Fibroblast of skin of right biceps (primary cell): ENCODE measurements at places on chromosomes 6 and 20.
A peak's percentile ranks its signal among the peaks of the same experiment; 100 is the strongest.

DNA sequence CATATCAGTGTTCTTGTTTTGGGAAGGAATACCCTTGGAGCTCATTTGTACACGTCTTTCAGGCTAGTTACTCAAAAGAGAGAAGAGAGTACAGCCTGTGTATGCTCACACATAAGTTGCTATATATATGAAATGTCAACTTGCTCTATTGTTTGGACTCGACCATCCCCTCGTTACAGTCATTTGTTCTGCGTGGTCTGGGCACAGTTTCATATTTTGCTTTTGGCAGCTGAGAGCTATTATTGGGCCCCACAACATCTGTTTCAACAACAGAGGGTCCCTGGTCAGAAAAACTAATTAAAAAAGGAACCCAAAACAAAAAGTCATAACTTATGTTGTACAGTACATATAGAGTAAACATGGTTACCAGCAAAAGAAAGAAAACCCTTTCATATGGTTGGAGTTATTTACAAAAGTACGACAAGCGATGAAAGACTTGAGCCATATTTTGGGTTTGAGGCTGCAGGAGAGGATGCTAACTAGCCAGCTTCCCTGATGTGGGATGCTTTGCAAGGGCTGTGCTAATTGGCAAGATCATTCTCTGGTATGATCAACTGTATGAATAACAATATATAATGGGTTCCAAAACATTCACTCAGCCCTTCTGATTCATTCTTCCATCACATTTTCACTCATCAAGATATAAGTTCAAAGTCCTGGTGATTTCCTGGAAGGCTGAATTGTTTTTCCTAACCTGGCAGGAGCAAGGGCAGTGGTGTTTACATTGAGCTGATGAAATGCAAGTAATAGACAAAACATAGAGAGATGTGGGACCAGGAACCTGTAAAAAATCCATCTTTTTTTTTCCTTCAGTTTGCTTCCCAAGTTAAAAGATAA lies 137.9 kb downstream of the RPS12 start:
- peak; percentile 16 for DNase-seq

- peak; percentile 81 for DNase-seq
Measured at GRCh38 chr20:49821870-49822331, 9.3 kb downstream of the SLC9A8 start.

DNA sequence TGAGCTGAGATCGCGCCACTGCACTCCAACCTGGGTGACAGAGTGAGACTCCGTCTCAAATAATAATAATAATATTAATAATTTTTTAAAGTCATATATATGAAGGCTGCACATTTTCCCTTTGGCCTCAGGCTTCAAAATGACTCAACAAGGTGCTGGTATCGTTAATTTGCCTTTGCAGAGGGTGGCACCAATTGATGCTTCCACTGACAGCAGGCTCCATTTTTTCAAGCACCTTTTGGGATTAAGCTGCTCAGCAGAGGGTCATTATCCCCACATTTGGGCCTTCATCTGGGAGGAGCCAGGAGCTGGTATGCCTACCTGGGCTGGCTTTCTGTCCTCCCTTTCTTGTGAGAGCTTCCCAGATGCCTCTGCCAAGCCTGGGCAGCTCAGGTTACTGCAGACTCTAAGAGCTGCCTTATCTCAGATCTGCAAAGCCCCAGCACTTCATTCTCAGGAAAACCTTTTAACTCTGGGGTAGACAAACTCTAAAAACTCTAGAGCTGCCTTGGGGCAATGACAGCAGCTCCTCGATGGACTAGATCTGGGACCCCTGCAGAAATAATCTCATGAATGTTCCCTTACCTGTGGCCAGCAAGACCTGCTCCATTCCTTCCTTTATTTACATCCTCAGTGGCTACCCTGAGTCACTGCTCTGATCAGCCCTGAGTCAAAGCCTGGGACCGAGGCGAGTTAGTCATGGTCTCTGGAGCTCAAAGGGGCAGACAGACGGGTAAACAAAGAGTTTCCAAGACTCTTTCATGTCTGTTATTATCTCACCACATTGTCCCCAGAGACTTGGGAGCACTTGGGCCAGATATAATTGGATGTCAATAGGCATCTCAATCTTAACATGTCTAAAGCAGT lies 80.0 kb upstream of the EYA2 start:
- peak; percentile 93 for DNase-seq

GRCh38 chr6:49743429-49743828 lies 759 bp downstream of the CRISP3 start:
- DNase-seq, result no peak

DNA sequence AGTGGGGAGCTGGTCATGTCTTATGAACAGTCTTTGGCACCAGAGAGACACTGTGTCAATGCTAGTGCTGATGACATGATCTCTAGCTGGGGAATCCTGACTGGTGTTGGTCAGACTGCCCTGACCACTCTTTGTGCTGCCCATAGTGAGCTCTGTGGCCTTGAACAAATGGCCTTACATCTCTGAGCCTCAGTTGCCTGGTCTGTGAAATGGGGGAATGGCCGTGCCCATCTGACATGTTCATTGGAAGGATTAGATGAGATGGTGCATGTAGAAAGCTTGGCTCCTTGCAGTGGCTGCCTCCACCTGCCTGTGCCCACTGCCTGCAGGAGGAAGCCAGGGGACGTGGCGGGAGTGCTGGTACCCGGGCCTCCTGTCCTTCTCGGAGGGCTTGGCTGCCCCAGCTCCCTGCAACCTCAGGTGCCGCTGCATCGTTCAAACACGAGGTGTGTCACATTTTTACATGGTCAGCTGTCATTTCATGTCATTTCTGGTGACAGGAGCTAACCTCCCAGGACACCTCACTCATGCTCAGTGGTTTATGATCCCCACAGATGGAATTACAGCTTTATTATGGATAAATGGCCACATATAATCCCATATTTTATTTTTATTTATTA lies 45.8 kb downstream of the ANKRD60 start:
- DNase-seq, result no peak

GRCh38 chr6:12937971-12938370 lies 221.4 kb downstream of the PHACTR1 start:
- no peak for DNase-seq
